Osteoblast (primary cell): ENCODE measurements at places on chromosomes 3 and 15. TPM values are rescaled to one million over a fixed set of nuclear protein-coding genes. Genes with fewer than 3 reads are reported as not detected.

DNA sequence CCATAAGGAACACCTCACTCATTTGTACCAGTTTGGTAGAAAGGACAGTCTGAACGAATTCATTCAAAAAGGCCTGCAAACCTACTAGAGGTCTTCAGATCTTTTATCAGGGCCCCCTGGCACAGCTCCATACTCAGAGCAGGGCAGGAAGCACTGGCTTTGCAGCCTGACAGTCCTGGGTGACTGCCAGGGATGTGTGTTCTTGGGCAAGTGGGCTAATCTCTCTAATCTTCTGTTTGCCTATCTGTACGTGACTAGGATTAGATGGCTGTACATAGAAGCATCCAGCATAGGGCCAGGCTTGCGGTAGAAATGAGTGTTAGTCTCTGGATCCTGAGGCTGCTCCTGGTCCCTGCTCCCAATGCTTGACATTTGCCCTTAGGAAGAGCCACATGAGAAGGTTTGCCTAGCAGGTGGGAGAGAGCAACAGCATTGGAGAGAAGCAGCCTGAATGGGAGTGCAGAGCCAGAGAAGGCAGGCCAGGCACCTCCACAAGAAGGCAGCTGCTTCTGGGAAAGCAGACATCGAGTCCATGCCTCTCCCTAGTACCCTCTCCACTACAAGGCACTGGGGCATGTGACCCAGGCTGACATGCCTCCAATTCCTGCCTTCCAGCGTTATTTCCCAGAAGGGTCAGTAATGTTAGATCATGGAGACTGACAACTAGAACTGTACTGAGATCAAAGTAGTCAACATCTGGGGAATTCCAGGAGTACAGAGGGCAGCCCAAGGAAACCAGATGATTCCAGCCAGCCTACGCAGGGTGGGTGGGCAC is 1.0 kb upstream of the CXCR6 start:
- no peak for DNase-seq

GRAMD2A gene
- not detected in 2 replicates for total RNA-seq

DNA sequence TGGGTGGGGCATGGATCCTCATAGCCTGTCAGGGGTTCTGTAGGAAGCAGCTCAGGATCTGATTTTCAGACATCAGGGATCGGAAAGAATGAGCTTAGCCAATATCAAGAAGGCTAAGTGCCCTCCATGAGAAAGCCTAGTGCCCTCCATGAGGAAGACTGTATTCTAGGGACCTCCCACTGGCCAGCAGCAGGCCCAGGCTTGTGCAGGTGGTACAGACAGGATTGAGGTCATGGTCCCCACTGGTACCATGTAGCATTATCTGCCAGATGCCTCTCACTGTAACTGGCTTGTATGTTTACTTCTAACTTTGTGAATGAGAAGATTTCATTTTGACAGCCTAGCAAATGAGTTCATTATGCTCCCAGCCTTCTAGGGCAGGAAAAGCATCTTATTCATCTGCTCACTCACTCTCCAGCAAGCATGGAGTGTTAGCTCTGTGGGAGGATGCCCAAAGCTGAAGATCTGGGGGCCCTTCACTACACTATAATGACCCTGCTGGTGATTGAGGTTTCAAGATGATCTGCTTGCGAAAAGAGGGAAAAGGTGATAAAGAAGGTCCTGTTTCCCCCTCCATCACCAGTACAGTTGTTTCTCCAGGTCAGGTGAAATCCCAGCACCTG is 7.5 kb downstream of the EPHB1 start:
- DNase-seq = no peak

FES gene
- total RNA-seq = 19.2 and 20.3 TPM in 2 replicates
